ENCODE measurements at places on chromosomes 4 and X. TPM values are rescaled to one million over a fixed set of nuclear protein-coding genes. Genes with fewer than 3 reads are reported as not detected.

The SPANXC gene
- not detected for total RNA-seq

The FAM241A gene
- total RNA-seq: 2.9 TPM

The TENM3 gene
- total RNA-seq: 28.8 TPM

The MAGEA3 gene
- not detected for total RNA-seq

The GPC4 gene
- total RNA-seq: 26.9 TPM

The USP38 gene
- total RNA-seq: 21.2 TPM

The GSTCD gene
- total RNA-seq: 9.1 TPM

The DNAAF6 gene
- not detected for total RNA-seq

The STBD1 gene
- 11.0 TPM for total RNA-seq

The CT45A3 gene
- total RNA-seq: not detected

The ETFDH gene
- 44.6 TPM for total RNA-seq

The TMEM47 gene
- 71.5 TPM for total RNA-seq

The GAB3 gene
- 2.0 TPM for total RNA-seq

The GAGE12H gene
- total RNA-seq: not detected

- DNase-seq: no peak
Measured at GRCh38 chr4:6957994-6958393, 48.4 kb downstream of the TBC1D14 start.

- DNase-seq: no peak
Measured at GRCh38 chr4:14835708-14836425, 166.4 kb upstream of the CPEB2 start.

GRCh38 chr4:180190382-180190781 lies 2052.8 kb upstream of the TENM3 start:
- no peak for DNase-seq

DNA sequence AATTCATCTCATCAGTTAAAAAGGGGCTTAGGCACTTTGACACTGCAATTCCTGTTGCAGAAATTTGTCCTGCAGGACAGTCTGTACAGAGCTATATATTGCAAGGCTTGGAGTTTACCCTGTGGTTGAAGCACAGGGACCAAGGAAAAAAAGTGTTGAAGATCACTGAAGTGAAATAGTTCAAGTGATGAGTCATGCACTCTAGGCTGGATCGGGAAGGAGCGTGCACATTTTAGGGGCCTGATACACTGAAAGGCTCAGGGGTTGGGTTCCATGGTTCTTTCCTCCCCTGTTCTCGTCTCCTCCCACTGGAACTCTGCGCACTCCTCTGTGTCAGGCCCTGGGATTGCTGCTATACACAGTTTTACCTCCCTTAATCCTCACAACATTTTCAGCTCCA lies 104.9 kb upstream of the ARMCX2 start:
- DNase-seq: no peak

DNA sequence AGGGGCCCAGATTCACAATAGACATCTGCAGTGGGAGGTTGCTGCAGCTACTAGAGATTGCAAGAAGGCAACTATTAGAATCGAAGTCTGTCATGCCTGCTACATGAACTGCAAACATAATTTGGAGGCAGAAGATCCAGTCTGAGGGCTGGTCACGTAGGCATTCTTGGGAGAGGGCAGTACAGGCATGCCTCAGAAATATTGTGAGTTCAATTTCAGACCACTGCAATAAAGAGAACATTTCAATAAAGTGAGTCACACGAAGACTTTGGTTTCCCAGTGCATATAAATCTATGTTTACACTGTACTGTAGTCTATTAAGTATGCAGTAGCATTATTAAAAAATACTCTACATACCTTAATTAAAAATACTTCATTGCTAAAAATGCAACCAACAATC lies 585.8 kb upstream of the FAT1 start:
- no peak for DNase-seq

DNA sequence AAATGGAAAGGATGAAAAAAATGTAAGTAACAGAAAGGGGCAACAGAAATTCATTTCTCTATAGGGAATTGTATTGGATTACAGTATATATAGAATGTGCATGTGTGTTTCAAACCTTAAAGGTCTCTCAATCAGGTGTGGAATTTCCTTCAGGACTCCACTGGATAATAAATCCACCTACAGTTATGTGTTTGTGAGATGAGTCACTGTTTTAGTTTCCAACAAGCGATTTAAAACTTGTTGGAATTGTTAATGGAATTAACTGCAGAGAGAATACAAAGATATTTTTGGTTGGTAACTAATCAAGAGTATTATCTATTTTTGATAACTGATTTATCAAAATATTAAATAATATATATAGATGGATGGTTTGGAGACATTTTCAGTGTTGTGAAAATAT lies 32.8 kb downstream of the CEP44 start:
- DNase-seq: no peak

DNA sequence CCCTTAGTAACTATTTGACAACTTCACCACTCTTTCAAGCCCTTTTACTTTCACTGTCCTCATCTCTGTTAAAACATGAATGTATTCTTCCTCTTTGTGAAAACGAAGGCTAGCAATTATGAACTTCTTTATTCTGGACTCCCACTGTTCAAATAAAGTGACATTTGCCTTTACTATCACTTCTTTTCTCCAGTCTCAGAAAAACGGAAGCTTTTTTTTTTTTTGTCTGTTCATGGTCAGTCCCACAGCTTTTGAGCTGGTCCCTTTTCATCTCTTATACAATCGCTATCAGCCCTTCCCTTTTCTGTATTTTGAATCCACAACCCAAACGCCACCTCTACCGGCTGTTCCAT lies 327.7 kb downstream of the DKK2 start:
- no peak for DNase-seq

GRCh38 chrX:6986915-6987314 lies 160.6 kb upstream of the STS start:
- no peak for DNase-seq

- peak; percentile 89 for DNase-seq
Measured at GRCh38 chr4:77104791-77105540, 29.2 kb upstream of the CCNI start.

DNA sequence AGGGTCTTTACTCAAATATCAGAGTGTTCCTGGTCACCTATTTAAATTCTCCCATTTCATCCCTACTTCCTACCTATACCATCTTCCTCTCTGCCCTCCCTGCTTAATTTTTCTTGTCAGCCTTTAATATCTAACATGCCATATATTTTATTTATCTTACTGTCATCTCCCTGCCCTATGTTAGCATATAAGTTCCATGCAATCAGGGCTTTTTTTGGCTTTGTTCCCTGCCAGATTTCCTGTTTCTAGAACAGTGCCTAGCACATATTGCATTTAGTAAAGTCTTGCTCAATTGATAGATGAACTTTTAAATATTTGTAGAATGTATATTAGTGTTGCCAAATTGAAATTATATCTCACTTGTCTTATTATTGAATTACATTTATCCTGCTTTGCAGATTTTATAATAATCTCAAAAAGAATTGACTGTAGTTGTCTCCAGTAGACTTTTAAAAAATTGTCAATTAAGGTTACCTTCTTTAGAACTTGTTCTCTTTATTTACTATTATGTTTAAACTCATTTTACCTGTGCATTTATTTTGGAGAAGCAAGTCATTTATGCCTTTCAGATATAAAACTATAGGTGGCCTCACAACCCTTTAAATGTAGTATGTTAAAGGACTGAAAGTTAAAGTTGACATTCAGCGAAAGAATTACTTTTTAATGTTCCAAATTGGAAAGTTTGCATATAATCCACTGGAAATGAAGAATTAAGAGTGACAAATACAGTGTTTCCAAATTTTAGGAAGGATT lies 108.2 kb upstream of the BMPR1B start:
- no peak for DNase-seq

DNA sequence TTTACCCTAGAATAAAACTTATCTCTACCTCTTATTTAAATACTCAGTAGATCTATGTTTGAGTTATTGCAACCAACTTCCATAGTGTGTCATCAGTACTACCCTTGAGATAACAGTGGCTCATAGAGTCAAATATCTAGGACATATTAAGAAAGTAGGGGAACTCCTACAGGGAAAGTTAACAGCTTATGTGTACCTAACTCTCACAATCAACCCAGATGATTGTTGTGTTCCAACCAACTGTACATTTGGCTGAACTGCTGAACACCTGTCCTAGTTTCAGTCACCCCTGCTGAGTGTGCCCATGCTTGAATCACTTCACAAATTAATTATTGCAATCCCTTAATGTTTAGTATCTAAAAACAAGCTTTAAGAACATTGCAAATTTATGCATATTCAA lies 244.2 kb upstream of the GRID2 start:
- DNase-seq: no peak

DNA sequence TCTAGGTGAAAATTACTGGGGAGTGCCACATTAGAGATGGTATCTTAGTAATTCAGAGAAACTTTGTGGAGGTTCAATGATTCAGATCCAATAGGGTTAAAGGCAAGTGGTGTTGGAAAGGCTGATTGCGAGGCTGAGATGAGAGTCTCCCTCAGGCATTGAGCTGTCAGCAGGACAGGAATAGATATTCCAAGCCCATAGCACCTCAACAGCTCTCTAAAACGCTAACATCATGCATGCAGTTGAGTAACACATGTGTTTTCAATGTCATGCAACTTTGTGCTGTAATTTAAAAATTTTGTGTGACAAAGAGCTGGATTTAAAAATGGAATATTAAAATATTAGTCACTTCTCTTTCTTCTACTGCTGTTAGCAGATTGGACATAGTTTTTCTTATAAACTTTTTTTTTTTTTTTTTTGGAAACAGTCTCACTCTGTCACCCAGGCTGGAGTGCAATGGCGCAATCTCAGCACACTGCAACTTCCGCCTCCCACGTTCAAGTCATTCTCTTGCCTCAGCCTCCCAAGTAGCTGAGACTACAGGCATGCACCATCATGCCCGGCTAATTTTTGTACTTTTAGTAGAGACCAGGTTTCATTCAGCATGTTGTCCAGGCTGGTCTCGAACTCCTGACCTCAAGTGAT lies 173.5 kb upstream of the C1QTNF7 start:
- DNase-seq: no peak

GRCh38 chr4:140237616-140238350 lies 83.8 kb upstream of the MAML3 start:
- peak; percentile 92 for DNase-seq

GRCh38 chr4:179095585-179096221 lies 1653.5 kb upstream of the AGA start:
- DNase-seq: no peak

- DNase-seq: no peak
Measured at GRCh38 chr4:43732829-43733426, 715.7 kb downstream of the KCTD8 start.

GRCh38 chr4:168694667-168695066 lies 197.8 kb downstream of the PALLD start:
- DNase-seq: no peak

GRCh38 chr4:144402999-144403398 lies 243.0 kb upstream of the HHIP start:
- DNase-seq: no peak
